ENCODE measurements at places on chromosomes 5 and 9. TPM values are rescaled to one million over a fixed set of nuclear protein-coding genes. Genes with fewer than 3 reads are reported as not detected.
A peak's percentile ranks its signal among the peaks of the same experiment; 100 is the strongest.

DNA sequence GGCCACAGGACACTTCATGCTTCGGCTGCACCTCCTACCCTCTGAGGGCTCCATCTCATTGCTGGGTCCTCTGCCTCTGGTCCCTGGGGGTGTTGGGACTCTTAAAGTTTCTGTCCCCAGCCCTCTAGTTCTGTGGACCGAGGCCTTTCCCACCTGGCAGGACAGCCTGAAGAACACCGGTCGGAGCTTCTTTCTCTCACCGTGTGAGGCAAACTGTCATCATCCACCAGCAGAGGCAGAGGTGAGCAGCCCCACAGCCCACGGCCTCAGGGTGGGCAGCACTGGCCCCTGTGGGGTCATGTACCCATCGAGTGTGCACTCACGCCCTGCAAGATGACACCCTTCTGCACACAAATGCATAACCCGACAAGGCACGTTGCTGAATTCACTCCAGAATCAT is 49.9 kb downstream of the IRX2 start:
- no peak overlapping the region for H3K4me3 ChIP-seq
- no peak overlapping the region for H3K27ac ChIP-seq
- peaks cover 17% of the 10 kb centered on the region for H3K27me3 ChIP-seq
- no peaks in the 10 kb centered on the region for H3K4me1 ChIP-seq
- no peaks in the 10 kb centered on the region for H3K36me3 ChIP-seq

Gene PDGFRB
- total RNA-seq, result 109 TPM

- H3K4me3 ChIP-seq, result no peak overlapping the region
- DNase-seq, result no peak
- no peak overlapping the region for H3K27ac ChIP-seq
- H3K36me3 ChIP-seq, result no peaks in the 10 kb centered on the region
Observed at GRCh38 chr5:119398727-119399466, 43.1 kb downstream of the TNFAIP8 start.

Gene SPOCK1
- 2.4 TPM for total RNA-seq

Gene SLCO6A1
- 0.31 TPM for total RNA-seq

DNA sequence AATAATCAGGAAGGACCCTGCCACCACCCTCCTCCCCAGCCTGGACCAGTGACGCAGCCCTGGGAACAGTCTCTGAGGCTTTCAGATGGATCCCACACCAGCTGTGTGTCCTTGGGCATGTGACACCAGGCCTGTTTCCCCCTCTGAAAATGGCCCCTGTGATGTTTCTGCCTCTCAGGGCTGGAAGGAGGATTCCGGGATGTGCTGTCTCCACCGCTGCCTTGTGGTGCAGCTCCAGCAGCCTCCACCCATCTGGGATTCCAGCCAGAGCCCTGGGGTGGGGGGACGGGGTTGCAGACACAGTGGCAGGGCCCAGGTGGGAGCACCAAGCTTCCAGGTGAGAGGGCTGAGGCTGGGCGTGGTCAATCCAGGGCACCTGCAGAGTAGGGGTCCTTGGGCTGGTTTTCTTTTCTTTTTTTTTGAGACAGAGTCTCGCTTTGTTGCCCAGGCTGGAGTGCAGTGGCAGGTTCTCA is 179.7 kb upstream of the IER5L start:
- no peaks in the 10 kb centered on the region for H3K36me3 ChIP-seq
- peaks cover 30% of the 10 kb centered on the region for H3K4me1 ChIP-seq
- no peaks in the 10 kb centered on the region for H3K27me3 ChIP-seq
- DNase-seq, result no peak
- H3K27ac ChIP-seq, result no peak overlapping the region
- no peak overlapping the region for H3K4me3 ChIP-seq

DNA sequence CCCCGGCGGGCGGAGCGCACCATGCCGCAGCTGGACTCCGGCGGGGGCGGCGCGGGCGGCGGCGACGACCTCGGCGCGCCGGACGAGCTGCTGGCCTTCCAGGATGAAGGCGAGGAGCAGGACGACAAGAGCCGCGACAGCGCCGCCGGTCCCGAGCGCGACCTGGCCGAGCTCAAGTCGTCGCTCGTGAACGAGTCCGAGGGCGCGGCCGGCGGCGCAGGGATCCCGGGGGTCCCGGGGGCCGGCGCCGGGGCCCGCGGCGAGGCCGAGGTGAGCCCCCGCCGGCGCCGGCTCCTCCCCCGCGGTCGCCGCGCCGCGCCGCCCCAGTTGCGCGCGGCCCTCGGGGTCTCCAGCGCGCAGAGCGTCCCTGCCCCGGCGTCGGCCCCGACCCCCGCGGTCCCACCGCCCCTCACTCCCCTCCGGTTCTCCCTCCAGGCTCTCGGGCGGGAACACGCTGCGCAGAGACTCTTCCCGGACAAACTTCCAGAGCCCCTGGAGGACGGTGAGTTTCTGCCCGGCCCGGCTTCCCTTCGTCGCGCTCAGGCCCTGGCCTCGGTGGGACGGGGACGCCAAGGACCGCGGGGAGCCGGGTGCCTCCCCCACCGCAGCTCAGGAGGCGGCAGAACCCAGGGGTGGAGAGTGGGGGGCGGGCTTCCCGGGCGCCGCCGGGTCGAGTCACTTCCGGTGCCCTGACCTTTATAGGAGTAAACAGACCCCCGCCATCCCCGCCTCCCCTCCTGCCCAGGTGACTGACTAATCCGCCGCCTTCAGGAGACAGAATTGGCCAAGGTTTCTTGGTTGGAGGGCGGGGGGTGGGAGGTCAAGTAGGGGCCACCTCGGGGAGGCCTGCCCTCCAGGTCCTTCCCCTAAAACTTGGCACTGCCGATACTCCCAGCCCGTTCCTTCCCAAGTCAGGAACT is 665 bp downstream of the TCF7 start:
- H3K36me3 ChIP-seq, result no peaks in the 10 kb centered on the region
- peaks cover 57% of the 10 kb centered on the region for H3K27me3 ChIP-seq
- peaks cover 26% of the 10 kb centered on the region for H3K4me1 ChIP-seq
- H3K27ac ChIP-seq, result no peak overlapping the region

DNA sequence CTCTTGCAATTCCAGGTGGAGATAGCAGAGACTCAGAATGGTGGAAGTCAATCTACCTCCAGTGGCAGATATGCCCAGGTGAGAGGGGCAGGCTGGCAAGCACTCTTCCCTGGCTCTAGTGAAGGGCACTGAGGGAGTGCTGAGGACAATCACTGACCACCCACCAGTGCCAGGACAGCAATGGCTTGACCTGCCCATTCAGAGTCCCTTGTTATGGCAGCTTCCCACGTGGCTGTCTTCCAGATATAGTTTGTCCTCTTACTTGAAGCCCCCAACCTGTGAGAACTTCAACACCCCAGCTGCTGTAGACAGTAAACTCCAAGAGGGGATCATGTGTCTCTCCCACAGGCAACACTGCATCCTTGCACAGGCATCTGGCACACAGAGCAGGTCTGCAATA is 104.7 kb downstream of the LHFPL2 start:
- H3K4me1 ChIP-seq, result peaks cover 80% of the 10 kb centered on the region
- H3K27me3 ChIP-seq, result no peaks in the 10 kb centered on the region
- peaks cover 12% of the 10 kb centered on the region for H3K36me3 ChIP-seq
- no peak overlapping the region for H3K4me3 ChIP-seq
- H3K27ac ChIP-seq, result peak overlapping the region; percentile 85

Gene CREBRF
- 15.5 TPM for total RNA-seq

GRCh38 chr9:116587919-116588318 is 99.2 kb upstream of the TRIM32 start:
- no peaks in the 10 kb centered on the region for H3K27me3 ChIP-seq
- H3K27ac ChIP-seq, result no peak overlapping the region

- H3K4me1 ChIP-seq, result peaks cover 8% of the 10 kb centered on the region
- DNase-seq, result no peak
- H3K36me3 ChIP-seq, result peaks cover 13% of the 10 kb centered on the region
- peak overlapping the region; percentile 97 for H3K27ac ChIP-seq
- H3K4me3 ChIP-seq, result peak overlapping the region; percentile 81
Observed at GRCh38 chr5:77774981-77775789, 954 bp downstream of the TBCA start.

DNA sequence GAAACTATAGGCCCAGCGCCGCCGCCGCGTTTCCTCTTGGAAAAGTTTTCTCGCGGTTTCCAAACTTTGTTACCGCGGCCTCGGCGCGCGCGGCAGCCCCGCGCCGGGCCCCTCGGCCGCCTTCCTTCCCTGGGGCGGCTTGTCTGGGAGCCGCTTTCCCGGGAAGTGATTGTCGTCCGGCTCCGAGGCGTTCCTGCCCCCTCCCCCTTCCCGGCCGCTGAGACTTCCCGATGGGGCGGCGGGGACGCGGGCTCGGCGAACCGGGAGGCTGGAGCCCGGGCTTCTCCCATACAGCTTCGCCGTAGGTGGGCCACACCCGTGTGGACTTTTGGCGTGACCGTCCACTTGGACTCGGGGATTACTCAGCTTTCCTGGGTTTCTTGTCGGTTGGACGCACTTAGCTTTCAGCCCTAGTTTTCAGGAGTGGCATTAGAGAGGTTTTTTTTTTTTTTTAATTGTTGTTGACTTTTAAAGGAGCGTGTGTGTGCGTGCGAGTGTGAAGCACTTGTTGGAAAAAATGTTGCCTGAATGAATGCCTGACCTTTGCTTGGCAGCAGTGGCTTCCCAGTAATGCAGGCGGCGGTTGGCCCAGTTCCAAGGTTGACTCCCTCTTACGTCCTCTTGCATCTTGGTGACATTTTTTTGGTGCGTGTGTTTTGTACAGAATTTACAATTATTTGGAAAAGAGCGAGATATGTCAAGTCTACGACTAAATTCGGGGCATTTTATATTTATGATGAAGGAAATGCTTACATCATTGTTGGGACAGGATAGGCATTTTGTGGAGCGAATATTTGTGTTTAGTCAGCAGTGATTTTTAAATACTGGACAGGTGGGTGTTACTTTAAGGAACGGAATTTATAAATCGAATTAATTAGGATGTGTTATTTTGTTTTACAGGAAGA is 821 bp downstream of the CTNNA1 start:
- H3K36me3 ChIP-seq, result peaks cover 36% of the 10 kb centered on the region
- H3K4me3 ChIP-seq, result peak overlapping the region; percentile 78
- H3K27me3 ChIP-seq, result no peaks in the 10 kb centered on the region
- peaks cover 22% of the 10 kb centered on the region for H3K4me1 ChIP-seq
- H3K27ac ChIP-seq, result peak overlapping the region; percentile 99

- H3K36me3 ChIP-seq, result no peaks in the 10 kb centered on the region
- no peaks in the 10 kb centered on the region for H3K4me1 ChIP-seq
- H3K27ac ChIP-seq, result no peak overlapping the region
- no peak overlapping the region for H3K4me3 ChIP-seq
- DNase-seq, result no peak
- H3K27me3 ChIP-seq, result no peaks in the 10 kb centered on the region
Observed at GRCh38 chr5:180197016-180197702, 11.9 kb downstream of the RASGEF1C start.

DNA sequence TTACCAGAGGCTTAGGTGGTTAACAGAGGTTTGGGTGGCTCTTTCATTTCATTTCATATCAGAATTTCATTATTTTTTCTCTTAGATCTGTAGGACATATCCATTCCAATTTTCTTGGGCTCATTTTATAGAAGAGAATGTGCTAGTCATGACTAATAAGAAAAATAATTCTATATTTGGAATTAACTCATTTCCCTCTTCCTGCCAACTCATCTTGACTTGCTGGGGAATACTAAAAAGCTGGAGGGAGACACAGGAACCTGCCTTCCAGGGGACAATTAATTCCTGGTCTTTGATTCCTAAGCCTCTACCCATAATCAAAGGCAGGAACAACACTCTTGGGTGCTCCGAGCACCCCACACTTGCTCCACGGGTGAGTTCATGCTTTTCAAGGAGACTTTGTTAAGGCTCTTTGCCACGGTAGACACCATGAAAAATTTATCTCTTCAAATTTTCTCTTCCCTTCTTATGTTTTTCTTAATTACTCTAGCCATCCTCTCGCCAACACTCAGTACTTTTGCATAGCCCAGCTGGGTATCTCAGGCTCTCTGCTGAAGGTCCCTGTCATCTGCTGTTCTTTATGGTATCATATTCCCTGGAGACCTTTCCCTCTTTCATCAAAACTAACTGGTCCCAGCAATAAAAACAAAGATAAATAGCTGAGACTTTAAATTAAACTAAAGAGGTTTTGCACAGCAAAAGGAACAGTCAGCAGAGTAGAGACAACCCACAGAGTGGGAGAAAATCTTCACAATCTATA is 273.9 kb downstream of the NPR3 start:
- no peaks in the 10 kb centered on the region for H3K36me3 ChIP-seq
- no peaks in the 10 kb centered on the region for H3K4me1 ChIP-seq
- H3K27ac ChIP-seq, result no peak overlapping the region
- no peak for DNase-seq
- no peak overlapping the region for H3K4me3 ChIP-seq

DNA sequence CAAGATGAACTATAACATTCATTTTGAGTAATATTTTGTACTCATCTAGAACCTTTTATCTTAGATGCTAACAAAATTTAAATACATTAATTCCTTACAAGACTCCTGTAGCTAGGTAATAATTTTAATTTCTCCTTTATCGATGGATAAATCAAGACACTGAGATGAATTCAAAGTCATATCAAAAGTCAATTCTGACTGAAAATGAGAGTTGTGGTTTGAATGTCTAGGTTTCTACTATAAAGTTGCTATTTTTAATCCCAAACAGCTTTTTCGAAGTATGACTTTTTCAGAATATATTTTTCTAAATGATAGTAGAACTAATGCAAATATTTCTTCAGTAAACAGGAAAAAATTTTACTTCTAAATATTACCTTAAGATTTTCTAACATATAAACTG is 491.7 kb upstream of the FAM174A start:
- H3K4me1 ChIP-seq, result no peaks in the 10 kb centered on the region
- no peak overlapping the region for H3K4me3 ChIP-seq
- H3K36me3 ChIP-seq, result no peaks in the 10 kb centered on the region
- no peaks in the 10 kb centered on the region for H3K27me3 ChIP-seq
- H3K27ac ChIP-seq, result no peak overlapping the region

GRCh38 chr5:57324861-57325260 is 151.0 kb downstream of the GPBP1 start:
- no peaks in the 10 kb centered on the region for H3K27me3 ChIP-seq
- no peak overlapping the region for H3K4me3 ChIP-seq
- H3K4me1 ChIP-seq, result peaks cover 5% of the 10 kb centered on the region
- peak; percentile 60 for DNase-seq
- H3K36me3 ChIP-seq, result no peaks in the 10 kb centered on the region
- H3K27ac ChIP-seq, result peak overlapping the region; percentile 38

- H3K4me1 ChIP-seq, result no peaks in the 10 kb centered on the region
- no peak for DNase-seq
- no peak overlapping the region for H3K4me3 ChIP-seq
- no peaks in the 10 kb centered on the region for H3K27me3 ChIP-seq
Observed at GRCh38 chr5:76460104-76460503, 57.0 kb downstream of the IQGAP2 start.

Gene LRRC19
- total RNA-seq, result not detected

- H3K27ac ChIP-seq, result peak overlapping the region; percentile 71
- peak; percentile 6 for DNase-seq
- H3K27me3 ChIP-seq, result peaks cover 29% of the 10 kb centered on the region
- no peaks in the 10 kb centered on the region for H3K36me3 ChIP-seq
- H3K4me3 ChIP-seq, result no peak overlapping the region
Observed at GRCh38 chr9:136657974-136658848, 4.5 kb upstream of the EGFL7 start.

- H3K27me3 ChIP-seq, result peaks cover 8% of the 10 kb centered on the region
- H3K4me1 ChIP-seq, result no peaks in the 10 kb centered on the region
Observed at GRCh38 chr9:36874921-36875320, 159.1 kb downstream of the PAX5 start.

- H3K36me3 ChIP-seq, result no peaks in the 10 kb centered on the region
- no peaks in the 10 kb centered on the region for H3K4me1 ChIP-seq
- no peak for DNase-seq
- H3K27me3 ChIP-seq, result no peaks in the 10 kb centered on the region
- no peak overlapping the region for H3K27ac ChIP-seq
Observed at GRCh38 chr5:40041452-40041851, 616.7 kb upstream of the DAB2 start.
